ENCODE measurements at places on chromosomes 16 and 17.

- DNase-seq: no peak
Measured at GRCh38 chr17:38867968-38868816, 1.7 kb upstream of the LASP1 start.

GRCh38 chr16:68349838-68350410 lies 39.1 kb downstream of the PRMT7 start:
- no peak for DNase-seq

GRCh38 chr17:28887871-28888471 lies 9.6 kb downstream of the FLOT2 start:
- DNase-seq: no peak

GRCh38 chr17:63930951-63931575 lies 1.1 kb downstream of the CD79B start:
- no peak for DNase-seq

GRCh38 chr16:53962041-53962440 lies 258.1 kb downstream of the FTO start:
- DNase-seq: no peak

GRCh38 chr16:3988011-3988410 lies 107.5 kb upstream of the CREBBP start:
- no peak for DNase-seq

DNA sequence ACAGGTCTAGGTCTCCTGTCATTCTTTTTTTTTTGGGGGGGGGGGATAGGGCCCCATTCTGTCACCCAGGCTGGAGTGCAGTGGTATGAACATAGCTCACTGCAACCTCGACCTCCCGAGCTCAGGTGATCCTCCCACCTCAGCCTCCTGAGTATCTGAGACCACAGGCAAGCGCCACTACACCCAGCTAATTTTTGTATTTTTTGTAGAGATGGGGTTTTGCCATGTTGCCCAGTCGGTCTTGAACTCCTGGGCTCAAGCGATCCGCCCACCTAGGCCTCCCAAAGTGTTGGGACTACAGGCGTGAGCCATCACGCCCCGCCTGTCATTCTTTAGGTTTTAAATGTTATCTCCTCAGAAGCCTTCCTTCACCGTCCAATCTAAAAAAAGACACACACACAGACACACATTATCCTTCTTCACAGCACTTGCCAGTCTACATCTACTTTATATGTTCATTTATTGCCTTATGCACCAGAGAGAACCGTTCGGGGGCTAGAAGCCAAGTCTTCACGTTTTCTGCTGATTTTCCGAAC lies 694 bp downstream of the MRPL27 start:
- no peak for DNase-seq

DNA sequence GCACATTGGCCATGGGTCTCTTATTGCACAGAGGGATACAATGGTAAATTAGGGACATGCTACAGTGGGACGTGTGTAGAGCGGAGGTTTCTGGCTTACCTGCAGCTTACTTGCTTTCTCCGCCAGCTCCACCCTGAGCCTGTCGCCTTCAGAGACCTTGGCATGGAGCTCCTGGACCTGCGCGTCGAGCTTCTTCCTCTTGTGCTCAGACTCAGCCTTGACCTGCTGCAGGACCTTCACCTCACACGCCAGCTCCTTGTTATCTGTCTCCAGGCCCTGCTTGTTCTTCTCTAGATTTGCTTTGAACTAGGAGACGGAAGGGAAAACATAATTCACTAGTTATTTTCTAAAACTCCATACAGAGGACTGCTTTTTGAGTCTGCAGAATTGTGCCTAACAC lies 63.5 kb downstream of the NDEL1 start:
- no peak for DNase-seq

DNA sequence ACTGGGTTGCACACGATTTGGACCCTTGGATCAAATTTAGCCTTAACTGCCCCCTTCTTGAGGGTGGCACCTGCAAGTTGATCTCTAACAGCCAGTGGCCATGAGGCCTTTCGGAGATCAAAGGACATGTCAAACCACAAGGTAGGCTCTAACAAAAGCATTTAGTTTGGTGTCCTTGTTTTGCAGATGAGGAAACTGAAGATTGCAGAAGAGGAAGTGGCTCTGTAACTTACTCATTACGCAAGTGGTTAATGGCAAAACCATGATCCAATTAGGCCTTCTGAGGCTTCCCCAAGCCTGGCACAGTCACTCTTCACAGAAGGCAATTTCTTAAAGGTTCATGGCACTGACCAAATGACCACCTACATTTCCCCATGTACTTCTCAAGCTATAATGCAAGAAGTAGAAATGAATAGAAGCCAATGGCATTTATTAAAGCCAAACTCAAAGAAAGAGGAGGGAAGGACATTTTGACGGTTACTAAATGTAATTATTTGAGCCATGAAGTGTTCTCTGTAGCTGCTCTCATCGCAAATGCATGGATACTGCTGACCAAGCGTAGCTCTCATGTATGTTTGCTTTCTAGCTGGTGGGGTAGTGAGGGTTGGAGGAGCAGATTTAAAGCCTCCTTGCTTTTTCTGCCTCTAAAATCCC lies 32.8 kb upstream of the ABCC12 start:
- DNase-seq: no peak

- DNase-seq: peak; percentile 19
Measured at GRCh38 chr16:85004587-85005205, 6.6 kb downstream of the ZDHHC7 start.

DNA sequence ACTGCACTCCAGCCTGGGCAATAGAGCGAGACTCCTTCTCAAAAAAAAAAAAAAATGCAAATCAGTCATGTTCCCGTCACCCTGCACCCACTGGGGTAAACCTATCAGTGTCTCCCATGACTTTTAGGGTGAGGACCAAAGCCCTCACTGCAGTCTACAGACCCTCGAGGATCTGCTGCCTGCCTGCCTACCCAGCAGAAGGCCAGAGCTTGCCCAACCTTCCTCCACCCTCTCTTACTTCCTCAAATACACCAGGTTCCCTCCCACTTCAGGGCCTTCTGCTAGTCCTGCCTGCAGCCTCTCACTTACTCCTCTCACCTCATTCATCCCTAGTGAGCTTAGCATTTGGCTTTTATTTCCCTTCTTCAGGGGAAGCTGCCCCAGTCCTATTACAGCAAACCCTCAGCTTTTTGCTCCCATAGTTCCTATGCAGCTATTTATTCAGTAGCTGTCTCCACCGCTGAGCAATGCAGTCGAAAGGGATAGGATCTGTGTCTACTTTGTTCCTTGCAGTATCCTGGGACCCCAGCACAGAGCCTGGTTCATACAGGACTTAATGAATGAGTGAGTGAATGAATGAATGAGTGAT lies 17.8 kb upstream of the TOB1 start:
- no peak for DNase-seq

DNA sequence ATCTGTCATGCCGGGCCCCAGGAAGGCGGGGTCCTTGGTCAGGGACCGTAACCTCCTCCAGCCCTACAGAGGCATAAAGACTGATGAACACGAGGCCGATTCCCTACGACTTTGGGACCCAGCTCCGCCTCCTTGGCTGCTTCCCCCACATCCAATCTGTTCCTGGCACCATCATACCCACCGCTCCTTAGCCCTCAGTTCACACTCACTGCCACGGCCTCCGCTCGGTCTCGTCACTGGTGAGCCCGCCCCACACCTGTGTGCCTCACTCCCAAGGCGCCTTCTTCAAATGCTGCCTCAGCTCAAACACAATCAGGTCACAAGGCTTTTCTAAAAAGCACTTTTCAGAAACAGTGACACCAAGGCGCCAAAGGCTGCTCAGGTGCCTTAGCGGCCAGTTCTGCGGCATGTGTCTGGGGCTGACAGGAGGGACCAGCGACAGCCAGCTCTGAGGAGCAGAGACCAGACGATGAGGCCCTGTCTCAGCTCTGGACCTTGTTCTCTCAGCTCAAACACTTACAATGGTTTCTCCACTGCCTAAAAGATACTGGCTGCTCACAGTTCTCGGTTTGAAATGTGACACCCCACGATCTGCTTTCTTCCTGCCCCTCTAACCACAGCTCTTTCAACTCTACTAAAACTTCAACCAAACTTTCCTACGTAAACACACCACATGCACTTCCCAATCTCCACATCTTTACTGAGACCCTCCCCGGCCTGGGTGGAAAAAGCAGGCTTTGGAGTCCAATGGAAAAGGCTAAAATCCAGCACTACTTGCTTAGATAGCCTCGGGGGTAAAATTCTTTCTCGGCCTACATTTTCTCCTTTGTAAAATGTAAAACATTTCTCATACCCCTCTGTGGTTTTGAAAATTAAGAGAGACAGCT lies 33.2 kb downstream of the CYB5D2 start:
- no peak for DNase-seq

DNA sequence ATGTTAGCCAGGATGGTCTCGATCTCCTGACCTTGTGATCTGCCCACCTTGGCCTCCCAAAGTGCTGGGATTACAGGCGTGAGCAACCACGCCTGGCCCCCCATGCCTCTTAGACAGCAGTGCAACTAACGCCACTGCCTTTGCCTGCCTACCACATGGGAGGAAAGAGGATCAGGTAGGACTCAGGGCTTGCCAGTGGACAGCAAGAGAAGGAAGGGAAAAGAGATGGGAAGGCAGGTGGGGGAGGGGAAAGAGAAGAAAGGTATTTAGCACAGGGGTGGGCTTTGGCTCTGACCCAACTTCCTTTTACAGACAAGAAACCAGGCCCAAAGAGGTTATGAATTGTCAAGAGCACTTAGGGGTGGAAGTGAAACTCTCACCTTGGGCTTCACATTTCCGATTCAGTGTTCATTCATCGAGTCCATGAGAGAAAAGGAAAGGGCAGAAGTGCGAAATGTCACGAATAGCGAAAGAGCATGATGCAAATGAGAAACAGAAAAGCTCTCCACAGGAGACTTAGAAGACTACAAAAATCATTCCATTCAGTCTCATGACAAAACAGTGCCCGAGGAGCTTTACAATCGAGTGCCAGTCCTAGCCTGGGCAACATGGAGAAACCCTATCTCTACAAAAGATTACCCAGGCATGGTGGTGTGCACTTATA lies 36.4 kb downstream of the CDK5R1 start:
- DNase-seq: no peak

DNA sequence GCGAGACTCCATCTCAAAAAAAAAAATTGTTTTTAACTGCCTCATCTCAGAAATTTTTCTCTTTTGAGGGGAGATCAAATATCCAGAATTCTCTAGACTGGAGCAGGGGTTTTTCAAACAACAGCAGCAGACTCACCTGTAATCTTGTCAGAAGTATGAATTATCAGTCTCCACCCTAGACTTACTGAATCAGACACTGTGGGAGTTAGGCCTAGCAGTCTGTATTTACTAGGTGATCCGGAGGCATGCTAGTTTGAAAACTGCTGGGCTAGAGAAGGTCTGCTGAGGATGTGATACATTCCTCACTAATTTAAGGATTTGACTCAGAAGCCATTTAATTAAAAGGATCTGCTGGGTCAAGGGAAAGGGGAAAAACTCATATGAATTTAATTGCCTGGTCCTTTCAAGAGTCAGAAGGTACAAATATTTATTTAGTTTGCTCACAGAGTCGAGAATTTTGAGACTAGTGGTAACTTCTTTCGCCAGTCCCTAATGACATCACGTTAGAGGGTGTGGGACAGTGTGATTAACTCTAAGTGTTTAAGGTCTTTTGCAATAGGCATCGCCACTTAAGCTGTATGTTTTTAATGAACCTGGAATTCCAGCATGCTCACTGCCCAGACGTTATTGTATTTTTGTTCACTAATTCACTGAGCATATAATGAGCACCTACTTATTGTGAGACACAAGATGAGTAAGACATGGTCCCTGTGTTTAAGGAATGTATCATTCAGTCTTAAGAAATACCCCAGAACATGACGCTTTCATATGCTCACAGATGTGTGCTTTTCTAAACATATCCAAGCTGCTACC lies 14.2 kb downstream of the ATP6V0A1 start:
- no peak for DNase-seq

DNA sequence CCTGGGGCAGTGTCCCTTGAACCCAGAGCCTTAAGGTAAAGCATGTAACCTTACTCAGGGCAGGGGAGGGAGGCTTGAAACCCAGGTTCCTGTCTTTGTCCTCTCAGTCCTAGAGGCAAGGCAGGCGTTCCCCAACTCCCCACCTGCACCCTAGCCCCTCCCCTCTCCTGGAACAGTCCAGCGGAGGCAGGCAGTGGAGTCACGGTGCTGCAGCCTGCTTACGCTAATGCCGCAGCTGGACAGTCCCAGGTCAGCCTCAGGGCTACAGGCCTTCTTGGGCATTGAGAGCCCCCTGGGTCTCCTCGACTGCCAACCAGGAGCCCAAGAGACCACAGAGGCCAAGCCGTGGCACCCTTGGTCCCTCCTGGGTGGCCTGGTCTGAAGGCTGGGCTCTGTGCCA lies 6.8 kb upstream of the CD300A start:
- DNase-seq: no peak

DNA sequence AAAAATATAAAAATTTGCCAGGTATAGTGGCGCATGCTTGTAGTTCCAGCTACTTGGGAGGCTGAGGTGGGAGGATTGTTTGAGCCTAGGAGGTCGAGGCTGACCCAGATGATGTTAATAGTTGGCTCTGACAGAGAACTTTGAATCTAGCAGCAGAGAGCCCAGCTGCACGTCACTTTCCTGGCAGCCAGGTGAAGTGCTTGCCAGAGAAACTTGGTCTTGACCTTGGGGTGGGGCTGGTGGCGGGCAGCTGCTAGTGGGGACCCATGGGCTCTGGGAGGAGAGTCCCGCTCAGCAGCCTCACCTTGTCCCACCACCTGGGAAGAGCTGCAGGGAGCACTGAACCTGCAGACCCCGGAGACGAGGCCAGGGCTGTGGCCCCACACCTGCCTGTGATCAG lies 3.1 kb upstream of the C16orf74 start:
- DNase-seq: no peak

- DNase-seq: no peak
Measured at GRCh38 chr16:24151482-24151939, 104.6 kb upstream of the CACNG3 start.

- DNase-seq: no peak
Measured at GRCh38 chr17:67026341-67026740, 18.0 kb upstream of the CACNG1 start.

GRCh38 chr17:57677301-57677700 lies 67.8 kb downstream of the CCDC182 start:
- DNase-seq: no peak

GRCh38 chr17:37494971-37495370 lies 5.3 kb downstream of the DUSP14 start:
- no peak for DNase-seq

GRCh38 chr17:56083475-56083874 lies 69.8 kb upstream of the ANKFN1 start:
- no peak for DNase-seq

Measured in T1000 (cell line).